ENCODE measurements at places on chromosomes 16 and 17. TPM values are rescaled to one million over a fixed set of nuclear protein-coding genes. Genes with fewer than 3 reads are reported as not detected.

DNA sequence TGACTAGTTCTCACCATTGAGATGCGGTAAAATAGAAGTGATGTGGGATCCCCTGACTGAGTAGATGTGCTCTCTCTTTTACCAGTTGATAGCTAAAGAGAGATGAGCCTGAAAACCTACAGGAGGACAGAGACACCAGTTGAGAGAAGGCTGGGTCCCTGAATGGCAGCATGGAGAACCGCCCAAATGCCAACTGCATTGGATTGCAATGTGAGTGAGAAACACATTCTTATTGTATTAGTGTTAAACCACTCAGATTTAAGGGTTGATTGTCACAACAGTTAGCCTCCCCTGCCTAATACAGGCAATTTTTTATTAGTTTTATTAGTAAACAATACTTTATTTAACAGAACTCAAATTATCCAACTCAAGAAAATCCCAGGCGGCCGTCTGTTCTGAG, 61.2 kb downstream of the SPACA3 start:
- no peak for DNase-seq

DNA sequence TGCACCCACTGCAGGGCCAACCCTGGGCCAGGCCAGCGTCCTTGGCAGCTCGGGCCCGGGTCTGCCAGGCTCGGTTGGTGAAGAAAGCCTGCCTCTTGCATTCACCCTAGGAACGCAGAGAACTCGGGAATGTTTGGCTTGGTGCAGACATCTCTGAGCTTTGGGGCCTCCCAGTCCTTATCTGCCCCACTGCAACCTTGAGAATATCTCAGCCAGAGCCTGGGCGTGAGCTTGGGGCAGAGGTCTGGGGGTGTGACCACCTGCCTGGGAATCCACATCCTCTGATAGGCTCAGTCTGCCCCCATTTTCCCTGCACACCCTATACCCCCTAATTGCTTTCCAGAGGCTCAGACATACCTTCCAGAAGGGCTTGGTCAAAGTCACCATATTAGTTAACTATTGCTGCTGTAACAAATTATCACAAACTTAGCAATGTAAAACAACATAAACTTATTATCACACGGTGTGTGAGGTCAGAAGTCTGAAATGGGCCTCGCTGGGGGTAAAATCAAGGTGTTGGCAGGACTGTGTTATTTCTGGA, 30.7 kb upstream of the ZNF423 start:
- DNase-seq = no peak

DNA sequence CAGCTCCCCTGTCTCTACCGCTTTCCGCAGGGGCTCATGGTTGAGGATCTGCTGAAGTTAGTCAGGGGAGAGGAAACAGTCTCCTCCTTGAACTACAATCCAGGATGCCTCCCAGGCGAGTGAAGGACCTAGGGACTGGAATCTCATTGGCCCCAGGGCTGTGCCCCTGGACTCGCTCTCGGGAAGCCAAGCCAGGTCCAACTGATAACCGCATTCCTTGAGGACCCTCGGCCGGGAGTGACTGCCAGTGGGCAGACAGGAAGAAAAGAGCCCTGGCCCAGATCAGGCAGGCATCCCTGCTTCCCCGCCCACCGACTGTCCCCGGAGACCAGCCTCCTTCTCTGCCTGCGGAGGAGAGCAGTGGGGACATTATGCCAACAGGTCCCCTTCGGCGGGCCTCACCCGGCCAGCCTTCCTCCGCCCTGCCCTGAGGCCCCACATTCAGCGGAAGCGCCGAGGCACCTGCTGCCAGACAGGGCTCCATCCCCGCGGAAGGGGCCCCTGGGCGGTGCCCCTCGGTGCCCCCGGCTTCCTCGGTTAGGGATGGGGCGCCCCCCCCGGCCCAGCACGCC, 776 bp downstream of the LRRC75A start:
- DNase-seq = no peak

GRCh38 chr17:1919201-1919600, 89.4 kb downstream of the RPA1 start:
- DNase-seq = peak; percentile 46

The ARSG gene
- 2.2 TPM for total RNA-seq

Measured in Right ventricle myocardium inferior (tissue), 1 donor.